ENCODE measurements at places on chromosomes 2 and 18.

DNA sequence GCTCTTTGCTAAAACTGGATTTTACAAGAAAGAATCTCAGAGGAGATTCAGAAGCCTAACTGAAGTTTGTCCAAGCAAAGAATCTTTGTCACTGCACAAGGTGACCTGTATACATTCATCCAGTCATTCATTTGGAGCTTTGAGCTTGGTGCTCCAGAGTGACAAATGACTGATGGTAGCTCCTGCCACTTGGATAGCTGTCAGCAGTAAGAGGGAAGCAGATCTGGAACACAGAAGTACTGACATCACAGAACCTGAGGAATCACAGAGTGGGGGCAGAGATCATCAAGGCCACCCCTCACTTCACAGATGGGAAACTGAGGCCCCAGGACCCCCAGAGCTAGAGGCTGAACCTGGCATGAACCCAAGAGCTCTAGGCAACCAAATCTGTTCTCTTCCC lies 28.8 kb upstream of the IGFBP2 start:
- no peak for DNase-seq

- no peak for DNase-seq
Observed at GRCh38 chr2:59583173-59583765, 970.2 kb downstream of the BCL11A start.

GRCh38 chr2:69007169-69007568 lies 5.8 kb upstream of the ANTXR1 start:
- DNase-seq: no peak

- no peak for DNase-seq
Observed at GRCh38 chr2:228642861-228643260, 461.4 kb upstream of the SPHKAP start.

GRCh38 chr18:2417861-2418610 lies 153.3 kb downstream of the METTL4 start:
- no peak for DNase-seq

DNA sequence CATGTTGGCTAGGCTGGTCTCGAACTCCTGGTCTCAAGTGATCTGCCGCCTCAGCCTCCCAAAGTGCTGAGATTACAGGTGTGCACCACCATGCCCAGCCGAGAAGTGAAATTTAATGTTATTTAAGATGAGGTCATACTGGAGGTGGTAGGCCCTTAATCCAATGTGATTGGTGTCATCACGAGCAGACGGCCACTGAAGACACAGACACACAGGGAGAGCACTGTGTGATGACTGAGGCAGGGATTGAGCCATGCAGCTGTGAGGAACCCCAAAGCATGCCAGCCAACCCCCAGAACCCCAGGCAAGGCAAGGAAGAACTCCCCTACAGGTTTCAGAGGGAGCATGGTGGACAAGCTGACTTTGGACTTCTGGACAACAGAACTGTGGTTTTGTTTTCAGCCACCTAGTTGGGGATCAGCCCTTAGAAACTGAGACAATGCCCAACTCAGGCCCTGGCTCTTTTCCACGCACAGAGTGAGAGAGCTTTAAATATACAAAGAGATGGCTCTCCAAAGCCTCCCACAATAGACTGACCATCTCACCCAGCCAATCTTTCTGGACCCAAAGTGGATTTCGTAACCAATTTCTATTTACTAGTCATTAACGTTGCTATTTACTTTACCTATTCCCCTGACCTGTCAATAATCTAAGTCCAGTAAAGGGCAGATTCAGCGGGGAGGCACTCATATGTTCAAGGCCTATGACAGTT lies 34.2 kb downstream of the TBC1D8 start:
- no peak for DNase-seq

- DNase-seq: no peak
Observed at GRCh38 chr2:120547662-120548061, 188.0 kb upstream of the GLI2 start.

DNA sequence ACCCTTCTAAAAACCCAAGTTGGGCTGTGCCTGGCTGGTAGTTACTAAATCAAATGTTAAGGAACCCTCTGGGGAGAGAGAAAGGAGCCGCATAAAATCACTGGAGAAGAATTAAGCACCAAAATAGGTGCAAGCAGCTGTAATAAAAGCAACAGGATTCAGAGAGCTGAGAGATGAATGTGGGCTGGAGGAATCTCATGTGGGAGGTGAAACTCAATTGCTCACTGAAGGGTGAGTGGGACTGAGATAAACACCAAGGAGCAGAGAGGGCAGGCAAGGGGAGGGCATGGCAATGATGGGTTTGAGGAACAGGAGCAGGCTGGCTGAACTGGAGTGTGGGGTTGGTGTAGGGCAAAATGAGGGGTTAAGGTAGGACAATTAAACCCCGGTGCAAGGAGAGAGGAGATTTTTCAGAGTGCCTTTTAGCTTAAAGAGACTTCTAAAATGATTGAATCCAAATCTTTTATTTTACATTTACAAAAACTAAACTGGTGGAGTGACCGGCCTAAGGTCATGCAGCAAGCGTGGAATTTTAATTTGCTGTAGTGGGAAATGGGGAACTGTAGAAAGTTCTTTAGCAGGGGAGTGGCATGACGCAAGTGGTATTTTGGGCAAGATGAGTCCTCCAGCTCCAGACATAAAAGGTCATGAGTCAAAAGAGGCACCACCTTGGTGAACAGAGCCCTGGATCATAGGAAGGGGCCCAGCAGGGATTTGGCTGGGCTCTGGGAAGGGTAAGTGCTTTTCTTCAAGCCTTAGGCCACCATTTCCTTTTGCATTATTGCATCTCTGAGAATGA lies 10.5 kb downstream of the PLB1 start:
- no peak for DNase-seq

GRCh38 chr18:57519668-57520424 lies 66.7 kb downstream of the FECH start:
- no peak for DNase-seq

DNA sequence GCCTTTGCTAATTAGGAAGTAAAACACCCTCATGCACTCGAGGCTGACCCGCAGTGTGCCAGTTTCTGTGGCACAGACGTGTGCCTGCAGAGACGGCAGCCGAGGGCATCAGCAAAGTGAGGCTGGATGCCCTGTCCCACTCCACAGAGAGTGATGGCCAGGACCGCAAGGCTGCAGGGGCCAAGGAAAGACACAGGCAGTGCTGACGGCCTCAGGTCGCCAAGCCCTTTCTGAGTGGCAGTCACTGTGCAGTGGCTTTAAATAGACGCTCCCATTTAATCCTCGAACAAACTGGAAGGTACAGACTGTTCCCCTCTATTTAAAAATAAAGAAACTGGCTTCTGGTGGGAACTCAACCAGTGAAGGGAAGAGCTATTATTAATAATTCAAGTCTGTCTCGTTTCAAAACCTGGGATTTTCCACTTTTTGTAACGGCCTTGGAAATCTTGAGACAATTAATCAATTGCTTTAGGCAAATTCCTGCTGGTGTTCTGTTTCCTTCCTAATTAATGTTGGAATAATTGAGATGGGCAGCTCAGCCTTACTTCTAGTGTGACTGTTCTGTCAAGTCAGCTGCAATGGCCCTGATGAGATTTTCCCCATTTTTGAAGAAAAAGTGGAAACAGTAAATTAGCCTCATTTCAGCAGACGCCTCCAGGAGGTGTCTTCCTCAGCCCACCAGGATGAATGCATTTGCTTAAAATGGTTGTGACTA lies 644.6 kb upstream of the RAB6C start:
- peak; percentile 52 for DNase-seq

DNA sequence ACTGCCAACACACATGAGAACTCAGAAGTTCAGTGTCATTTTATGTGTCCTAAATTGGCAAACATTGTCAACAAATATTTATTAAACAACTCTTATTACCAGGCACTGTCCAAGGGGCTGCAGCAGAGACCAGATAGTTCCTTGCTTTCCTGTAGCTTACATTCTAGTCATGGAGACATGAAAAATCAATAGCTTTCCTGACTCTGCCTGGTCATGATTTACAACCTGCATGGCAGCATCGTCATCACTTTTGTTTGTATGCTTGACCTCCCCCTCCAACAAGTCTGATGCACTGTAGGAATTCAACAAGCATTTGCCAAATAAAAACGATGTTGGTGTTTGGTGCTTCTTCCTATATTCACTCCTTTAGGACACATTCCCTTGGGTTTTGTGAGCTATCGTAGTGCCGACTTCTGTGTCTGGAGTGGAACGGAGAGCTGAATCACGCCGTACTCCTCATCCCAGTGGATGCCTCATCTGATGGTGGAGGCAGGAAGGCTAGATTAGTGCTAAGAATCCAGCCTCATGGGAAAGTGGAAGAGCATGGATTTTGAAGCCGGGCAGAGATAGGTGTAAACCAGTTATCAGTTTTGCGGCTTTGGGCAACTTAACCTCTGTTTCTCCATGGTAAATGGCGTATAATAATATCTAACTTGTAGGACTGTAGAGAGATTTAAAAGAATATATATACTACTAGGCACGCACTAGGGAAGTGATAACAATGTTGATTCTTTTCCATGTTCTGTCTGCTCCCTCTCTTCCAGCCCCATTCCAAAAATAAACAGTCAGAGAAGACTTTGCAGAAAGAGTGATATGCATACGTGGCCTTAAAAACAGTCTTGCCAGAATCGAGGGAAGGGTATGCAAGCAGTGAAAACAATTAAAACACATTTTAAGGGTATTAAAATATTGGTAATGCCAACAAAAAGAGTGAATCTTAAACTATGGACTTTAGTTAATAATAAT lies 120.5 kb upstream of the ZFP36L2 start:
- no peak for DNase-seq

- DNase-seq: no peak
Observed at GRCh38 chr2:189658306-189659212, 2.7 kb upstream of the ASNSD1 start.

DNA sequence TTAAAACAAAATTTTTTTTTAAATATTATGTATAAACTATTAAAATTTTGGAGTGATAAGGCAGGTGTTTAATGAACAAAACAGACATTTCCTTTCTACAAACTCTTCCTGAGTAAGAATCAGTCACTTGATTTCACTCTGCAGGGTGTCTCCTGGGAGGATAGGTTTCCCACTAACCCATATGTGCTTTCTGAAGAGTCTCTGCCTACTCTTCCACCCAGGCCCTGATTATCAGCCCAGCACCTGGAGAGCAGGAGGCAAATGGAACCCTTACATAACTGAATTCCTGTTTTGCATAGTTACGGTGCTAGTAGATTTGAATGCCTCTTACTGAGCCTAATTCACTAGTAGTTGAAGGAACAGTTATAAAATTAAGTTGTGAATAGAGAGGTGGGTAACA lies 1718.6 kb downstream of the SUCLG1 start:
- DNase-seq: no peak
